ENCODE measurements at places on chromosomes 16 and 17.

GRCh38 chr17:81456091-81456490 lies 56.5 kb downstream of the ACTG1 start:
- DNase-seq: no peak

- DNase-seq: no peak
Measured at GRCh38 chr17:72683506-72684404, 408.7 kb downstream of the SLC39A11 start.

DNA sequence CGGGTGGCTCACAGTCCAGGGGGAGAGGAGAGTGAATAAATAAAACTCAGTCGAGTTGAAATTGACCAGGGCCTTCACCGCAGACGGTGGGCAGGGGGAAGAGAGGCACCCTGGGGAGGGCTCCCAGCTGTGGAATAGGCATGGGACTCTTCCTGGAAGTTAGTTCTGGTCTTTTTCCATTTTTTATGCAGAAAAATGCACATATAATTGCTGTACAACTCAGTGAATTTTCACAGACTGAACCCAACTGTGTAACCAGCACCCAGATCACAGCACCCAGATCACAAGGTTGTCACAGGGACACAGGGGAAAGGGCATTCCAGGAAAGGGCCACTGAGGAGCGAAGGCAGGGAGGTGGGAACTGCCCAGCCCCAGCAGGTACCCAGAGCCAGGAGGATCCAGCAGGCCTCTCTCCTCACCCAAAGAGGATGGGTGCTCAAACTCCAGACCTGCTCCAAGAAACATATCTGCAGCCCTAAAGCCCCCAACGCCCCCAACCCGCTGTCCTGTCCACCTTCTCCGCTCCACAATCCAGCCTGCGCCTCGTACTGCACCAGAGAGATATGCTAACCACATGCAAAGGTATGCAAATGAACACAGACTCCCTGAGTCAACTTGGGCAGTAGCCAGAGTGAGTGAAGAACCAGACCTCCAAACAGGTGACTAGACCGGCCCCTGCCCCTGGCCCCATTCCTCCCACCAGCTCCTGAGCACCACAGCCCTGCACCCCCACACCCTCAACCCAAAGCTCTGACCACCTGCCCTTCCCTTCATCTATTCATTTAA lies 29.1 kb upstream of the EIF1 start:
- no peak for DNase-seq

DNA sequence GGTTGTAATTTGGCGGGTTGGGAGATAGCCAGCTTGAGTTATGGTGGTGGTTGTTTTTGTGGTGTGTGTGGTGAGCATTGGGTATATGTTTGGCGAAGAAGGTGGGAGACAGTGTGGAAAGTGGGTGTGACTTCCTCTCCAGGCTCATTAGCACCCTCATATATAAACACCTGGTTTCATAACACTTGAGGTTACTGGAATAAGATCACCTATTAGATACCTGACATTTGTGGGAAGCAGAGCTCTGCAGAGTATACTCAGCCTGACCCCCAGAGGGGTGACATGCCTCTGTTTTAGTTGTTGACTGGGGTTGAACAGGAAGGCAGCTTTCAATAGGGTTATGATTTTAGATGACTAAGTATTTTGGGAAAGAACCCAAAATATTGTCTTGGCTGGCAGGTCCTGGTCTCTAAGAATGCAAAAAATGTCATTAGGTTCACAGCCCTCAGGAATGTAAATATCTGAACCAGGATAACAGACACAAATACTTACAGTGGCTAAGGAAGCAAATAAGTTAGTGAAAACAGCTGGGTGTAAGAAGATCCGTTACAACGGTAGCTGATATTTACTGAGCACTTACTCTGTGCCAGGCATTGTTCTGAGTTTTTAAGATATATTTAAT lies 18.3 kb upstream of the EFCAB13 start:
- no peak for DNase-seq

GRCh38 chr17:8046306-8046928 lies 7.6 kb downstream of the ALOX15B start:
- DNase-seq: no peak

DNA sequence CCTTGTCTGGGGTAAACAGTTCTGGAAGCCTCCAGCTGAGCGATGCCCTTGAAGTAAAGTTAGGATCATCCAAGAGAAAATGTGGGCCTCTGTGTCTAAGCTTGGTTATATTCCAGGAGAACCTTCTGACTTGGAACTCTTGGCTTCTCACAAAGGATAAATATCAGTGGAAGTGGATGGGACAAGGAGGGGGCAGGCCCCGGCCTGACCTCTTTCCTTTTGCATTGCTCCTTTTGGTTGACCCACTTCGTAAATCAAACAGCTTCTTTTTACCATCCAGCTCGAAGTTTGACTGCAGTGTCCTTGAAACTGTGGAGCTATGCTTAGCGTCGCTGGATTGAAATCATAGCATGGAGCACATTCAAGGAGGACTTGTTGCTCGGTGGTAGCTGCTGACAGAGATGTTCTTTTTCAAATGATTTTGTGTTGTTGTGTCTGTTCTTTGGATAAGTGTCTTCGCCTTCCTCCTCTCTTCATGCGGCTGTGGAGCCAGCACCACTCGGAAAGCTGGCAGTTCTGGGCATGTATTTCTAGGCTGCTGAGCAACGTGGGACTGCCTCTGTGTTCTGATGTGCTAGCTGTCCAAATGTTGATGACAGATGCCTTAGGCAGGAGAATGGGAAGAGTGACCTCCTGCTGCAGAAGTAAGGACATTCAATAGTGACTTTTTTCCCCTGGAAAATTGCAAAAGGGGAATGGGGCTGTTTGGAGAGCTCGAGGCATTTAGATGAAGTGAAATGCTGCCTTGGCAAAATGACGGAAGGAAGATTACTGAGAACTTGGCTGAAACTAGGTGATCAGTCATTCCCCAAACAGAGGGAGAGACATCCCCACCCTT lies 4.5 kb downstream of the MINK1 start:
- DNase-seq: no peak

DNA sequence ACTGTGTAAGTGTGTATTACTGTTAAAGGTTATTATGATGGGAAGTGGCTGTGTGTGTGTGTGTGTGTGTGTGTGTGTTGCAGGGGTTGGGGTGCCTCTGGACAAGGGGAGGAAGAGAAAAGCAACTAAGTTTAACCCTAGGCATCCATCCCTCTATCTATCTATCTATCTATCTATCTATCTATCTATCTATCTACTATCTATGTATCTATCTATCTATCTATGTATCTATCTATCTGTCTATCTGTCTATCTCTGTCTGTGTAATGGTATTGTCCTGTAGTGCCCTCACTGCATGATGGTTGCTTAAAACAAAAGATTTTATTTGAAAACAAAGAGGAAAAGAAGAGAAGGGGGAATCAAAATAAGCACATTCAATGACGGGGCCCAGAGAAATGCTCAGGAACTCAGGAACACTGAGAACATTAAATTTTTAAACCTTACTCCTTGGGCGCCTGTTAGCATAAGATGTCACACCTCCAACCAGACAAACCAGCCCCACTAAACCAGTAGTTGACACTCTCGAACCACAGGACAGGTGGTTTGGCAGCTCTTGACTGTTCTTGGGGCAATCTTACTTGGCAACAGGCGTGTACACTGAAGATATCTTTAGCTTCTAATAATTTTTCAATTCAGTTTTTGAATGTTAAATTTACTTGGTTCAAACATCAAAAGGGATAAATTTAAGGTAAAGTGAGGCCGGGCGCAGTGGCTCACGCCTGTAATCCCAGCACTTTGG lies 5.1 kb upstream of the RPL26 start:
- no peak for DNase-seq

DNA sequence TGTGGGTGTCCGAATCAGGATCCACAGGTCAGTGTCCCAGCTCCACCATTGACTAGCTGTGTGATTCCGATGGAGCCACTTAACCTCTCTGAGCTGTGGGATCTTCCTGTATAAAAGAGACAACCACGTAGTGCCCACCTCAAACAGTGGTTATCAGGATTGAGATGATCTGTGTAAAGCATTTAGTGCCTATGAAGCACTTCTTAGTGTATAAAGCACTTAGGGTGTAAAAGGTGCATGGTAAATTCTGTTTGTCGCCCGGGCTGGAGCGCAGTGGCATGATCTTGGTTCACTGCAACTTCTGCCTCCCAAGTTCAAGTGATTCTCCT lies 95.2 kb downstream of the MARF1 start:
- no peak for DNase-seq

Data from kidney (tissue), 22 donors.